Left colon (tissue), 2 donors: ENCODE measurements at places on chromosomes 2 and 18.

- DNase-seq: peak; percentile 44
These were observed 35.4 kb downstream of the INPP4A start for GRCh38 chr2:98479959-98480524.

DNA sequence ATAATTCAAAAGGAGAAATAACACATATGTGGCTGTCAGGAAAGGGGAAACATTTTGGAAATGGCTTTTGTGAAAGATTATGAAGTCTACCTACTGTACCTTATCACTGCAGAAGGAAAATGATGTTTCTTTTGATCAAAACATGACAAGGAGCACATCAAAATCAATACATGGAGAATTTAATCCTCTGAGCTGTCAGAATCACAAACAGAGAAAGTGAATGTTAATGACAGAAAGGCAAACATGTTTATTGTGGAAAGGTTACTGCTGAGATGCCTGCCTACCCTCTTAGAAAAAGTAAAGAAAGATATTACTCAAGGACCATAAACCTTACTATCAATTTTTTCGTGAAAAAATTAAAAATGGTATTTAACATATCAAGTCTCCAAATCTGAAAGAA, 794.5 kb upstream of the GYPC start:
- DNase-seq: no peak

GRCh38 chr18:61209801-61210200, 123.4 kb upstream of the CDH20 start:
- no peak for DNase-seq

GRCh38 chr2:240687045-240687740, 4.5 kb upstream of the AQP12A start:
- no peak for DNase-seq

DNA sequence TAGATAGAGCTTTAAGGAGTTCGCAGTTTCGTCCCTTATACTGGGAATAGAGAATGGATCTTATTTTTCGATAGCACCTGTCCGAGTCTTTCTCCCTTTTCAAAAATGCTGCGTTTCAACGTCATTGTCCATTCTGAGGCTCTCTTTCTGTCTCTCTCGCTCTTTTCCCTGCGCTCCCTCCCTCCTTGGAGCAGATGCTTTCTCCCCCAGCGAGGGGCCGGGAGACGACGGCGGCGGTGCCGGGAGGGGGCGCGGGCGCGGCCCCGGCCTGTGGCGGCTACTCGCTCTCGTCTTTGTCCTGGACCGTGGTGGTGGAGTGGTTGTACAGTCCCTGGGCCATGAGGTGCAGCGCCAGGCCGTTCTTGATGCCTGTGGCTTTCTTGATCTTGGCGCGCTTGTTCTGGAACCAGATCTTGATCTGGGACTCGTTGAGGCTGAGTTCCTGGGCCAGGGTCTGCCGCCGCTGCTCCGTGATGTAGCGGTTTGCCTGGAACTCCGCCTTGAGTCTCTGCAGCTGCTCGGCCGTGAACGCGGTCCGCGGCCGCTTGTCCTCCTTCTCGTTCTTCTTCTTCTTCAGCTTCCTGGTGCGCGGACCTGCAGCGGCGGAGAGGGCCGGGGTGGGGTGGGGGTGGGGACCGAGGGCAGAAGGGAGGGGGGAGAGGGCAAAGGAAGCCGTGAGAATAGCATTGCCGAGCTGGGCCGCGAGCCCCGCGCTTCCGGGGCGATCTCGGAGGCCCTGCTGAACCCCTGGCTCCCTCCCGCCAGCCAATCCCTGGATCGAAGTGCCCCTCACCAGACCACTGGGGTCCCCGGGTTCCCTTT, 4.6 kb downstream of the EN1 start:
- DNase-seq: no peak

GRCh38 chr18:10526561-10526949, 728 bp downstream of the NAPG start:
- DNase-seq: peak; percentile 21

DNA sequence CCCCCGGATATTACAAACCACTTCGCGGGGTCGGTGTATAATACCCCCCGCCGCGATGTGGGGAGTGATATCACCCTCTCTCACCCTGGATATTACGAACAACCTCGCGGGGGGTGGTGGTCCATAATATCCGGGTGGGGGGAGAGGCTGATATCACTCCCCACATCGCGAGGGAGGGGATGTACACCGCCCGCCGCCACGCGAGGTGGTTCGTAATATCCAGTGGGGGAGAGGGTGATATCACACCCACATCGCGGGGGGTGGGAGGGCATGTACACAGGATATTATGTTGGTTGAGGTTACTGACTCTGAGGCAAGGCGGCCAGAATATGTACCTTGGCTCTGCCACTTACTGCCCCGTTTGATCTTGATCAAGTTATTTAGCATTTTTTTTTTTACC, 14.8 kb upstream of the CWC22 start:
- no peak for DNase-seq

DNA sequence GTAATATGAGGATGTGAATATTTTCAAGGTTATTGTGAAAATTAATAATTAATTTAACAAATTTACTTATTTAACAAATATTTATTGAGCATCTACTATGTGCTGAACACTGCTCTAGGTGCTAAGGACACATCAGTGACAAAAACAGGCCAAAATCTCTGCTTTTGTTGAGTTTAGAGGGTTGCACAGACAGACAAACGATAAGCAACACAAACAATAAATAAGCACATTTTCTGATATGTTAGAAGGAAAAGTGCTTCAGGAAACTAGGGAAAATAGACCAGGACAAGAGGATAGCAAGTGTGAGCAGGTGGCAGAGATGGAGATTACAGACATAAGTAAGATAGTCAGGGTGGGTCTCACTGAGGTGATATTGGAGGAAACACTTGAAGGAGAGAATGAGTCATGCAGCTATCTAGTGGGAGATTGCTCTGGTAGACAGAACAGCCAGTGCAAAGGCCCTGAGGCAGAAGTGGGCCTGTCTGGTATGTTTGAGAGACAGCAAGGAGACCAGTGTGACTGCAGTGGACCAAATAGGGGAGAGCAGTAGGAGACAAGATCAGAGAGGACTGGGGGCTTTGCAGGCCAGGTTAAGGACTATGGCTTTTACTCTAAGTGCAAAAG, 38.3 kb downstream of the SFXN5 start:
- no peak for DNase-seq

DNA sequence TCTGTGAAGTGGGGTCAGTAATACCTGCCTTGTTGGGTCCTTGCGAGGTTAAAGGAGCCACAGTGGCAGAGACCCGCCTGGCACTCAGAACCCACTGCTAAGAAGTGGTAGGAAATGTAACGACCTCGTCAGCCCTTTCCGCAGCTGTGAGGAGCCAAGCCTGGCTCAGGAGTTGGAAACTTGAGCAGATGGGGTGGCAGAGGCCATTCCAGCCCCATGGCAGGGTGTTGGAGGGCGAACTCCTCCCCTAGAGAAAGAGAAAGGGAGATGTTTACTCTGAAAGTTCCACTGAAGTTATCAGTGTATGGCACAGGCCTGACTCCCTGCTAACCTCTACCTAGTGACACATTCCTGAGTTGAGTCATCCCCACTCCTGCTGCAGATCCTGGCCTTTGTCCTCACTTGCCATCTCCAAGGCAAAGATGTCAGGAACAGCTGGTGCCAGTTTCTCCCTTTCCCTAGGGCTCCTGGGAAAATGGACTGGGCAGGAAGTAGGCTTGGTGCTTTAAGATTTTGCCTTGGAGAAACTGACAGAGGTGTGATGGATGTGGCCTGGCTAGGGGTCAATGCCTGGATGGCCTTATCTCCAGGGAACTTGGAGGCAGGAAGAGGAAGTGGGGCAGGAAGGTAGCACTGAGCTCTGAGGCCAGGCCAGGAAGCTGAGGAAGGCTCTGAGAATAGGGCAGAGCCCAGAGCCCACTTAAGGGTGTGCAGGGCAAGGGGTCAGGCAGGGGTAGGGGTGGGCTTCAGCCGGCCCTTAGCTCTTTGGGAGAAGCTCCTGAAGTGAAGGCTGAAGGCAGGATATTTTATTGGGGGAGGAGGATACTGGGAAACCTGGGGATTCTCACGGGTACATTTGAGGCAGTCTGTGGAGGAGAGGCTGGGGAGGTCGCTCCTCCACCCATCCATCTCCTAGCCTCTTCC, 888 bp downstream of the VAMP5 start:
- peak; percentile 82 for DNase-seq

- DNase-seq: no peak
These were observed 1.7 kb downstream of the SLC8A1 start for GRCh38 chr2:40450066-40450795.

GRCh38 chr2:219576505-219577388, 4.6 kb downstream of the INHA start:
- no peak for DNase-seq

GRCh38 chr2:239769554-239770245, 255.4 kb downstream of the NDUFA10 start:
- DNase-seq: no peak

DNA sequence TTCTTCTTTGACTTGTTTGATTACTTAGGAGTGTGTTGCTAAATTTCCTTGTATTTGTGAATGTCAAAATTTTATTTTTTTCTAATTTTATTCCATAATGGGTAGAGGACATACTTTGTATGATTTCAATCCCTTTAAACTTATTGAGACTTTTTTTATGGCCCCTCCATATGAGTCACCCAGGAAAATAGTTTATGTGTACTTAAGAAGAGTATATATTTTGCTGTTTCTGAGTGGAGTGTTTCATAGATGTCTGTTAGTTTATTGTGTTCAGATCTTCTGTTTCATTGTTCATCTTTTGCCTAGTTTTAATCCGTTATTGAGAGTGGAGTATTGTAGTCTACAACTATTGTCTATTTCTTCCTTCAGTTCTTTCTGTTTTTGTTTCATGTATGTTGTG, 81.9 kb downstream of the EPB41L5 start:
- DNase-seq: no peak

- no peak for DNase-seq
These were observed 49.1 kb downstream of the SLC9A4 start for GRCh38 chr2:102522162-102522561.

GRCh38 chr18:10202845-10203321, 251.6 kb upstream of the APCDD1 start:
- DNase-seq: no peak

DNA sequence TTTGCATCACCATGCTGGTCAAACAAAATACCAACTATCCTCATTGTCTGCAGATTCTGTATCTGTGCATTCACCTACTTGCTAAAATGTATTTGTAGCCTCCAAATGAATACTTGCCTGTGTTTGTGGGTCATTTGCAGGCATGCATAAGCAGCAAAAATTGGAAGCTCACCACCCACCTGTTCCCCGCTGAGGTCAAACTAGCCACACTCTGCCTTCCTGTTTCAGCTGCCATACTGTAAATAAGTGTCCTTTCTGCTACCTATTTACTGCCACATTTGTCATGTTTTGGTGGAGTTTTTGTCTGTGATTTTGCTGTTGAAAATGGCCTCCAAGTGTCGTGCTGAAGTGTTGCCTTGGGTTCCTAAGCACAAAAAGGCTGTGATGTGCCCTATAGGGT, 50.0 kb upstream of the ACMSD start:
- DNase-seq: no peak

- no peak for DNase-seq
These were observed 99.2 kb downstream of the SMAD7 start for GRCh38 chr18:48851599-48851960.

- DNase-seq: peak; percentile 88
These were observed 86.8 kb downstream of the SEMA4F start for GRCh38 chr2:74740741-74741431.

DNA sequence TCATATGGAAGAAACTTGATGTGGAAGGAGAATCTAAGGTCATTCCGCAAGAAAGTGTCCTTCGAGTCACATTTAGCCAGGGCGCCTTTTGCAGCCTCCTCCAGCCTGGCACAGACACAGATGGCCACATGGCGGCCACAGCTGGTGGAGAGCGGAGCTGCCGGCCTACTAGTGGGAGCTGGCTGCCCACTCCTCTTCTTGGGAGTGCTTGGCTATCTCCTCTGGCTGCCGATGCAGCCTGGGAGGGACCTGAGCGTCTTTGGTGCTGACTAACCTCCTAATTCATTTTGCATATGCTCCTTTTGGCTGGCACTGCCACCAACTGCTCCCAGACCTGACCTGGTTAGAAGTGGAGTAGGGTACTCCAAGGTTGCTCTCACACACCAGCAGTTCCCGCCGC, 199.3 kb upstream of the MYT1L start:
- no peak for DNase-seq

- DNase-seq: no peak
These were observed 168.2 kb downstream of the ZEB2 start for GRCh38 chr2:144351687-144352086.

GRCh38 chr2:85959826-85960225, 71.0 kb upstream of the ST3GAL5 start:
- DNase-seq: no peak

DNA sequence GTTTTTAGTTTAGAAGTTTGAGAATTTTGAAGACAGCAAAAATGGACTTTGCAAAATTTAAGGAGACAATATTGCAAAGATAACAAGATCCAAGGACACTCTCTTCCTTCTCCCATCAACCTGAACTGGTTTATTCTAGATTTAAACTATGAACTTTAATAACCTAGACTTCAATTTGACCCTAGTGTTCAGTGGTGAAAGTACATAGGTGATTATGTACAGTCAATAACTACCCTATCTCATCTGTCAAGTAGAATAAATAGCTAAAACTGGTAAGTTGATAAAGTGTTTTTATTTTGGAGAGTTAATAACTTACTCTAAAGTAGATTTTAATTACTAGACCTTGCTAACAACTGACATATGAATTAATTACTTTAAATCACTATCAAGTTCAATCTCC, 52.9 kb upstream of the NFE2L2 start:
- no peak for DNase-seq

GRCh38 chr2:54558188-54559005, 102.3 kb downstream of the SPTBN1 start:
- DNase-seq: peak; percentile 72

DNA sequence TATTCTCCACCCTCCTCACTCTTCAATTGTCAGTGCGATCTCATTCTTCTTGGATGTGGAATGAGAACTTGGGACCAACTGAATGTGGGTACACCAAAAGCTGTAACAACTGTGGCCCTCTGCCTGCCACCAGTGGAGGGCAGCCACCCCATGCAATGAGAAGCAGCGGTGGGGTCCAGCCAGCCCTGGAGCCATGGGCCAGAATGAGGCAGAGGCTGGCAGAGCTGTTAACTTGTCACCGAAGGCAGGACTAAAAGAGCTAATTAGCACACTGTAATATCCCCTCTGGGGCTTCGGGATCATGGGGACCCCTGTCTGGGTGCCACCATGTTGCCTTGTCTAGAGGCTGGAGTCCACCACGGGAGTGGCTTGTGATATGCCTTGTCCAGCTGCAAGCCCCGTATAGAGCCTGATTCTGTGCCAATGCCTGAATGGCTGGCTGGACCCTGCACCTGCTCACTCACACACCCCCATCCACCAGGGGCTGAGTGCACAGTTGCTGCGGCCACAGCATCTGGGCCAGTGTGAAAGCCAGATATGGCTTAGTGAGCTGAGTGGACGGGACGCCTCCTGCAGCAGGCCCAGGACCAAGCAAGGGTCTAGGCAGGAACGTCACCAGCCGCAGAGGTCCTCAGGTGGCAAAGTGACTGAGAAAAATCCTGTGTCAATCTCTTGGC, 680.5 kb downstream of the DSC3 start:
- no peak for DNase-seq
